T-cell (primary cell): ENCODE measurements at places on chromosomes 7 and 10.

DNA sequence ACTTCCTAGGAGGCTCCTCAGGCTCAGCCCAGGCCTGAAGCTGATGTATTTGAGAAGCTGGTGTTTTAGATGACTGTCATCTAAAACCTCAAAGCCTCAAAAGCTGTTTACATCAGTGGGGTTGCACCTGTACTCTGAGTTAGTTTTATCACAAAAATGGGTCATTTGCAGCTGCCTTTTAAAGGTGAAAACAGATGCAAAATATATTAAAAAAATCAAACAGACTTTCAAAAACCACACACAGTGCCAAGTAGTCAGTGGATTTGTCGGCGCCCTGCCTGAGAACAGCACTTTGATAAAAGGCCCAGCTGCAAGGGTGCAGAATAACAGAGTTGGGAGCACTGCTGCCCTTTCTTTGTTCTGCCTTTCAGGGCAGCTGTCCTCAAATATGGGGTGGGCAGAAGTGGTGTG is 103.0 kb downstream of the VOPP1 start:
- H3K4me1 ChIP-seq = peaks cover 76% of the 10 kb centered on the region
- peaks cover 3% of the 10 kb centered on the region for H3K36me3 ChIP-seq
- DNase-seq = peak; percentile 36
- no peak overlapping the region for H3K4me3 ChIP-seq
- no peaks in the 10 kb centered on the region for H3K27me3 ChIP-seq

GRCh38 chr7:76069238-76069638 is 21.3 kb downstream of the MDH2 start:
- no peaks in the 10 kb centered on the region for H3K4me1 ChIP-seq
- peaks cover 30% of the 10 kb centered on the region for H3K36me3 ChIP-seq
- H3K4me3 ChIP-seq = no peak overlapping the region
- DNase-seq = no peak
- H3K27ac ChIP-seq = no peak overlapping the region
- no peaks in the 10 kb centered on the region for H3K27me3 ChIP-seq

- peaks cover 16% of the 10 kb centered on the region for H3K27me3 ChIP-seq
- no peak overlapping the region for H3K27ac ChIP-seq
- H3K4me3 ChIP-seq = no peak overlapping the region
- no peak for DNase-seq
Observed at GRCh38 chr10:79583488-79584024, 23.3 kb upstream of the SFTPA2 start.

- no peaks in the 10 kb centered on the region for H3K36me3 ChIP-seq
- no peaks in the 10 kb centered on the region for H3K27me3 ChIP-seq
- no peak for DNase-seq
- no peak overlapping the region for H3K4me3 ChIP-seq
- H3K27ac ChIP-seq = no peak overlapping the region
- no peaks in the 10 kb centered on the region for H3K4me1 ChIP-seq
Observed at GRCh38 chr10:82625512-82626189, 750.7 kb downstream of the NRG3 start.

GRCh38 chr10:77149001-77149400 is 488.6 kb downstream of the KCNMA1 start:
- H3K36me3 ChIP-seq = no peaks in the 10 kb centered on the region
- DNase-seq = no peak

GRCh38 chr7:25922296-25922695 is 229.7 kb upstream of the NFE2L3 start:
- H3K4me3 ChIP-seq = no peak overlapping the region
- no peaks in the 10 kb centered on the region for H3K4me1 ChIP-seq
- no peaks in the 10 kb centered on the region for H3K27me3 ChIP-seq
- H3K27ac ChIP-seq = no peak overlapping the region
- no peaks in the 10 kb centered on the region for H3K36me3 ChIP-seq
- DNase-seq = no peak

DNA sequence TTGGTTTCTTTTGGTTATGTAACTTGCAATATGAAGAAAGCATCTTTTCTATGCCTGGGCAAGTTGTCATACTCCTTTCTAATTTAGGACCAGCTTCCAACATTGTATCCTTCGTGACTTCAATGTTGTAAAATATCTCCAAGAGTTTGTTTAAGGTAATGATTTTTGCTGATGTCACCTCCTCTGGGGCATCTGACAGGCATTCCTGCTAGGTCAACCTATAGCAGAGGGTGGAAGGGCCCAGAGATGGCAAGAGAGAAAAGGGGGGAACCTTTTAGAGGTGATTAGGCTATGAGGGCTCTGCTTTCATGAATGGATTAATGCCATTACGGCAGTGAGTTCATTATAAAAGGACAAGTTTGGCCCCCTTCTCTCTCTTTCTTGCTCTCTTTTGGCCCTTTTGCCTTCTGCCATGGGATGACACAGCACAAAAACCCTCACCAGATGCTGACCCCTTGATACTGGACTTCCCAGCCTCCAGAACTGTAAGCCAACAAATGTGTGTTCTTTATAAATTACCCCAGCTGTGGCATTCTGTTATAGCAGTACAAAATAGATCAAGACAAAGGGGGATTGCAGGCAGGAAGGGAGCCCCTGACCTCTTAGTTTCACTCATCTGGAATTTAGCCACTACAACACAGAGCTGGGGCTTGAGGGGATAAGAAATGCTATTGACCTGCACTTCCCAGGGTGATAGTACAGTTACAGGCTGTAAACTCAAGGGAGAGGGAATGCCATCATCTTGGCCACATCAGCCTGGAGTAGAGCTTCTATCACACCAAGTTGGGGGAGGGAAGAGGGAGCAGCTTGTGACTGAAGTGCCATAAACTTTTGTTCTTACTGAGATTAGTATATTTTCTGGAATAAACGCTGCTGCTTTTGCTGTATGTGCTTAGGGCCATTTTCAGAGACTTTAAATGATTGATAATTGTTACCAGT is 195.9 kb downstream of the CFTR start:
- no peak overlapping the region for H3K27ac ChIP-seq
- H3K4me3 ChIP-seq = no peak overlapping the region
- H3K4me1 ChIP-seq = no peaks in the 10 kb centered on the region
- no peaks in the 10 kb centered on the region for H3K27me3 ChIP-seq

GRCh38 chr10:100600218-100600617 is 64.5 kb downstream of the HIF1AN start:
- H3K27ac ChIP-seq = no peak overlapping the region
- H3K36me3 ChIP-seq = no peaks in the 10 kb centered on the region
- peaks cover 2% of the 10 kb centered on the region for H3K27me3 ChIP-seq
- no peak overlapping the region for H3K4me3 ChIP-seq
- no peaks in the 10 kb centered on the region for H3K4me1 ChIP-seq

DNA sequence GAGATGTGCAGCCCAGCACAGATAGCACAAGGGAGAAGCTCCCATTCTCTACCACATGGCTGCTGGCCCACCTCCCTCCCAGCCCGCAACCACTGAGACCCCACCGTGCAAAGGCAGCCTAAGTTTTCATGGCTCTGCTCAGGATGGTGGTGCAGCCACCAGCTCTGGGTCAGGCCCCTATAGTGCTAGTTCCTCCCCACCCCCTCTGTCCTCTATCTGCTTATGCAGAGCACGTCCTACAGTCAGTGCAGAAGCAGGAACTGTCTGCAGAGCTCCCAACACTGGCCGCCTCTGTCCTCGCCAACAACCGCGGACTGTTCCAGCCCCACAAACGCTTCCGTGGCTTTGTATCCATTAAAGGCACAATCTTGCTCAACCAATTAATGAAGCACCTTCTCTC is 278.9 kb downstream of the GRID1 start:
- no peak overlapping the region for H3K27ac ChIP-seq
- H3K4me1 ChIP-seq = no peaks in the 10 kb centered on the region
- DNase-seq = no peak
- H3K4me3 ChIP-seq = no peak overlapping the region
- H3K36me3 ChIP-seq = no peaks in the 10 kb centered on the region

- H3K4me1 ChIP-seq = no peaks in the 10 kb centered on the region
- H3K36me3 ChIP-seq = no peaks in the 10 kb centered on the region
- no peak overlapping the region for H3K27ac ChIP-seq
- peaks cover 3% of the 10 kb centered on the region for H3K27me3 ChIP-seq
- no peak overlapping the region for H3K4me3 ChIP-seq
Observed at GRCh38 chr10:93821051-93821772, 63.5 kb downstream of the LGI1 start.

- no peaks in the 10 kb centered on the region for H3K27me3 ChIP-seq
- no peak for DNase-seq
- peaks cover 43% of the 10 kb centered on the region for H3K4me1 ChIP-seq
- H3K4me3 ChIP-seq = no peak overlapping the region
Observed at GRCh38 chr7:8177109-8177933, 84.6 kb downstream of the ICA1 start.

- DNase-seq = no peak
- no peaks in the 10 kb centered on the region for H3K4me1 ChIP-seq
- no peak overlapping the region for H3K27ac ChIP-seq
- no peak overlapping the region for H3K4me3 ChIP-seq
- no peaks in the 10 kb centered on the region for H3K36me3 ChIP-seq
- H3K27me3 ChIP-seq = peaks cover 17% of the 10 kb centered on the region
Observed at GRCh38 chr10:94411304-94411703, 9.0 kb downstream of the TBC1D12 start.

DNA sequence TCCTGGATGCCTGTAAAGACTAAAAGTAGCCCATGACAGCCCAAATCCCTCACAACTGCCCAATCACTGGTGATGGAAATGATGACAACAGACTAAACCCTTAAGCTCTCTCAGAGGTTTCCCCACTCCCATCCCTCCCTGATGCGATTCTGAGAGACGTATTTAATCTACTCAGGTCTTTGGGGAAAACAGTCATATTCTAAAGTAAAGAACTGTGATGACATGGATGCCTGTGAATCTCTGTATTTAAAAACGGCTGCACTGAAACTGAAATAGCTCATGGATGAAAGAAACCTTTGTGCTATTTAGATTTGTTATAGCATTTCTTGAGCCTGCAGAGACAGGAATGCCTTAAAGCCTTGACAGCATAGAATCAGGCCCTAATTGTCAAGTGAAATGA is 28.5 kb downstream of the VPS41 start:
- H3K36me3 ChIP-seq = no peaks in the 10 kb centered on the region
- no peak overlapping the region for H3K27ac ChIP-seq
- peaks cover 2% of the 10 kb centered on the region for H3K4me1 ChIP-seq
- no peaks in the 10 kb centered on the region for H3K27me3 ChIP-seq
- DNase-seq = no peak

DNA sequence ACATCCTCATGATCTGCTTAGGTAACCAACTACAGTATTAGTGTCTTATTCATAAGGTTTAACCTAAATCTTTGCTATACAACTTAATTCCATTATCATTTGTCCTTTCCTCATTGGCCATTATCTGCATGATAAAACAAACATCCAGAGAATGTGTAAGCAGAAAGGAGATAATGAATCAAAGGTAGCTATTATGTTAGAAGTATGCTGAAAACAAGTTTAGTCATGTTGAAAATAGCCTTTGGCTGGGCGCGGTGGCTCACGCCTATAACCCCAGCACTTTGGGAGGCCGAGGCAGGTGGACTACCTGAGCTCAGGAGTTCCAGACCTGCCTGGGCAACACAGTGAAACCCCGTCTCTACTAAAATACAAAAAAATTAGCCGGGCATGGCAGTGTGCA is 78.2 kb downstream of the NT5C2 start:
- H3K4me1 ChIP-seq = no peaks in the 10 kb centered on the region
- DNase-seq = no peak
- no peak overlapping the region for H3K4me3 ChIP-seq
- H3K36me3 ChIP-seq = no peaks in the 10 kb centered on the region
- H3K27me3 ChIP-seq = no peaks in the 10 kb centered on the region

GRCh38 chr10:105239311-105240219 is 598.5 kb downstream of the SORCS3 start:
- no peak overlapping the region for H3K27ac ChIP-seq
- no peak overlapping the region for H3K4me3 ChIP-seq
- no peak for DNase-seq
- no peaks in the 10 kb centered on the region for H3K27me3 ChIP-seq

GRCh38 chr7:84780158-84781124 is 406.4 kb downstream of the SEMA3D start:
- H3K4me3 ChIP-seq = no peak overlapping the region
- no peak for DNase-seq
- no peaks in the 10 kb centered on the region for H3K27me3 ChIP-seq
- H3K4me1 ChIP-seq = no peaks in the 10 kb centered on the region
- no peaks in the 10 kb centered on the region for H3K36me3 ChIP-seq

GRCh38 chr10:117457932-117458331 is 82.7 kb upstream of the PDZD8 start:
- H3K27me3 ChIP-seq = no peaks in the 10 kb centered on the region
- H3K4me3 ChIP-seq = no peak overlapping the region
- H3K4me1 ChIP-seq = no peaks in the 10 kb centered on the region
- DNase-seq = no peak
- H3K27ac ChIP-seq = no peak overlapping the region
- H3K36me3 ChIP-seq = no peaks in the 10 kb centered on the region

DNA sequence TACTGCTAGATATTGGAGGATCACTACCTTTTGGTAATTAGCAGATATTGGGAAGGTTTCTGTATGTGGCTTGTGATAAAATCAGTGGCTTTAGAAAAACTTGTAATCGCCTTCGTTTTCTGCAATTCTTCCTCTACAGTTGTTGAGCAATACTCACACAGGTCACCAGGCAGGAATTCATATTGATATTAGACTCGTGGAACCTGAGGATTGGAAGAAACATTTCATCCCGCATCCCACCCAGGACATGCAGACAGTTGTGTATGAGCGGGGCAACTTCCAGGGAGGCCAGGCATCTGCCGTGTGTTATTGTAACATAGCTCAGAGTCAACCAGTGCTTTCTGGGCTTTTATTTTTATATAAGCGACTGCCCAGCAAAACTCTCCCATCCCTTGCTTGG is 821.3 kb downstream of the LRMDA start:
- no peaks in the 10 kb centered on the region for H3K36me3 ChIP-seq
- DNase-seq = no peak
- H3K4me3 ChIP-seq = no peak overlapping the region
- H3K27me3 ChIP-seq = no peaks in the 10 kb centered on the region
- H3K4me1 ChIP-seq = no peaks in the 10 kb centered on the region

DNA sequence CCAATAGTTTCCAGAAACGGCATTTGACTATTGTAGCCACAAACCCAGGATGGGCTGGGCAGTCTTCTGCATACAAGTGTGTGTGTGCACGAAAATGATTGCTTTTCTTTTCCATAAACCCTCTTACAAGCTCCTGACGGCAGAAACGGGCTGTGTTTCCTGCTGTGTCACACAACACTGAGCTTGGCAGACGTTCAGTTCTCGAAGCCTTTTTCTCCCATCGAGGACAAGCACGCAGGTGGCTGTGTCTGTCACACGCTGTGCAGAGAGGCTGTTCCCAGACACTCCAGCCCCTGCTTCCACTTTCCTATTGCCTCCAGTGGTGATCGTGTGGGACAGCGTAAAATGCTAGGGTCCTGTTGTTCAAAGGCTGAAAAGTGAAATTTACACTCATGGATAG is 32.1 kb downstream of the RBAK start:
- H3K27me3 ChIP-seq = peaks cover 36% of the 10 kb centered on the region
- no peaks in the 10 kb centered on the region for H3K36me3 ChIP-seq
- H3K27ac ChIP-seq = no peak overlapping the region
- H3K4me1 ChIP-seq = no peaks in the 10 kb centered on the region
